WERI-Rb-1 (cell line): ENCODE measurements at places on chromosomes 16 and 17.
A peak's percentile ranks its signal among the peaks of the same experiment; 100 is the strongest.

DNA sequence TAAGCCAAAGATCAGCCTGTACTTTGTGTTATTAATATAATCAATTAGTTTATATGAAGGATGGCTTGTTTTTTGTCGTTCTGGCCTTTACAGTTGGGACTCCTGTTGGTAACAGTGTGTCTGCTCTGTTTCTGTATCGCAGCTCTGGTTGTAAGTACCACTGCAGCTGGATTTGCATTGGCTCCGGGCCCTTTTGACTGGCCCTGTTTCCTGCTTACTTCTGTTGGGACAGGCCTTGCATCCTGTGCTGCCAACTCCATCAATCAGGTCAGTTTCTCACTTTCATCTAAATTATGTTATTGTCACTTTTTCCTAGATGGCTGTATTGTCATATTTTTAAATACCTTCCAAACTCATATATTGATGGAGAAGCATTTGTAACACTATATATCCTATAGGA, 32.7 kb downstream of the COX10 start:
- no peak for DNase-seq

GRCh38 chr17:43832976-43833829, at the start of gene MPP3:
TSS of gene MPP3 (minus strand) at chr17:43833146. CDS start at chr17:43831906, 1,240 bp downstream.
- peak; percentile 81 for DNase-seq

DNA sequence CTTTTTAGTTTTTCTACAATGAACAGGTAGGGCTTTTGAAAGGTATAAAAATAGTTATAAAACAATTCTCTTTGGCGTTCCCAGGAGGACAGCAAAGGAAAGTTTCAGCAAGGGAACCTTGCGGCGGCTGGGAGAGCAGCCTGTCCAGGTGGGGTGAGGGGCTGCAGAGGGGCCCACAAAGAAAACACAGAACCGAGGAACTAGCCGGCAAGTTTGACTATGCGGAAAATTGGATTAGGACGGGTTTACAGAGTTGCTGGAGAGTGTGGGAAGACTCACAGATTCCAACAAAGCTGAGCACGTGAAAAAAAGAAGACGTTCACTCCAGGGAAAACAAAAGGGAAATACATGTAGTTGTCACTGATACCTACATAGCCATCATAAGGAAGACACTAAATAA, 40.2 kb upstream of the METTL16 start:
- no peak for DNase-seq

DNA sequence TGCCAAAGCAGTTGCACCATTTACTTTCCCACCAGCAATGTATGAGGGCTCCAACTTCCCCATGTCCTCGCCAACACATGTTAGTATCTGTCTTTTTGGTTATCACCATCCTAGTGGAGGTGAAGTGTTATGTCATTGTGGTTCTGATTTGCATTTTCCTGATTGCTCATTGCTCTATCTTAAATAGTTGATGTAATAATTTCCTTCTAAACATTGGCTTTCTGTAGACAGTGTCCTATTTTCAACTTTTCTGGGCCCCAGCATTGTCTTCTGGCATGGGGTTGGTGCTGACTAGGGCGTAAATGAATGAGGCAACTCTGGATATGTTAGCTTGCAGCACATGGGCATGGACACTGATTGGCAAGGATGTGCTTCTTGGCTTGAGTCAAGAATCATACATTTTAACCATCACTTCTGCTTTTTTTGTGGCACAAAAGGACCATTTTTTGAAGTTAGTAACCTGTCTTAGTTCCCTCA, 25.1 kb downstream of the PLCG2 start:
- no peak for DNase-seq

DNA sequence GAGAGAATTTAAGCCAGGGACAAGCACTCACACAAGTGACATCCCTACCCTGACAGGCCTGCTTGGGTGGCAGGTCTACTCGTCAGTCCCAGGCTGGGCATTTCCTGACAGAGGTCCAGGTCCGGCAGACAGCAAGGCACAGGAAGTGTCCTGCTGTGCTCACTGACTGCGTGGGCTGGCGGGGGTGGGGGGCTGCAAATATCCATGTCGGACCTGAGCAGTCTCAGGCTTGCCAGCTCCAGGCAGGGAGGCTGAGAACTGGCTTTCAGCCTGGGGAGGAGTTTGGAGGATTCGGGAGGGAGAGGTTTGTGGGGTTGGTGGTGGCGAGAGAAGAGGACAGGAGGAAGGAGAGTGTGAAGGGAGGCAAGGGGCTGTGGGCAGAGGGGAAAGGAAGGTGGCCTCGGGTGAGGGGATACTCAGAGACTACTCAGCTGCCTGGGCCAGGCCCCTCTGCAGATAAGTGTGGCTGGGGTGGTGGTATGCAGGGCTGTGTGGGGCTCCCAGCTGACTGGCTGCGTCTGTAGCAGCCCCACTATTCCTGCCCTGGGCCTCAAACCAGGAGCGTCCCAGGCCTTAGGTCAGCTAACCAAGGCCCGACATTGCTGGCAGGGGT, 7.8 kb downstream of the HIC1 start:
- no peak for DNase-seq

GRCh38 chr17:57595947-57596695, 149.0 kb downstream of the CCDC182 start:
- no peak for DNase-seq

GRCh38 chr16:58814348-58814801, 80.3 kb upstream of the GOT2 start:
- peak; percentile 34 for DNase-seq

GRCh38 chr16:74793571-74793970, 19.0 kb upstream of the FA2H start:
- no peak for DNase-seq

DNA sequence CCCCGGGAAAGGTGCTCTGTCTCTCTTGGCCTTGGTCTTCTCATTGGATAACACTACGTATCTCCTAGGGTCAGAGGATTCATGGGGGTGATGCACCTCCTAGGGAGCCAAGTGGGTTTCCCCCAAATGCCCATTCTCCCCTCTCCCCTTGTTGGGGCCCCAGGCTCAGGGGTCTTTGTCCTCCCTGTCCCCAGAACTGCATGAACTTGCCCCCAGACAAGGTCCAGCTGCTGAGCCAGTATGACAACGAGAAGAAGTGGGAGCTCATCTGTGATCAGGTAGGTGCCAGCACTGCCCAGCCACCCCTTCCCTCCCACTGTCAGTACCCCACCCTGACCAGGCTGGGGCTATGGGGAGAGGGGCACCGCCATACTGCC, 8.7 kb downstream of the FMNL1 start:
- no peak for DNase-seq
